Renal cortical epithelial cell (primary cell): ENCODE measurements at places on chromosomes 1 and 21. TPM values are rescaled to one million over a fixed set of nuclear protein-coding genes. Genes with fewer than 3 reads are reported as not detected.

DNA sequence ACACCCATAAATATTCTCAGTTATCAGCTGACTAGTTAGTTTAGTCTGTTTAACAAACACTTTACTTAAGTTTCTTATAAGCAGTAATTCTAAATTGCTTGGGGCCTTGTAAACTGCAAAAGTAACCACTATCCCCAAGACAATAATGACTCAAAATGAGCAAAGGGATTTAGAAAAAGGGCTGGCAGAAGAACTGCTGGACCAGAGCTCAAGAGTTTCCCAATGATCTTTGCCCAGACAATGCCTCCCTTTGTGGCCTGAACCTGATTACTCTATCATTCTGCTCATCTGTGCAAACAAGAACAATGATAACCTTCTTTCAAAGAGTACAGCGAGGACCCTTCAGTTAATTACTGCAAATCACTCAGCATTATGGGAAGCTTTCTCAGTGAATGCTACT is 123.5 kb downstream of the TIAM1 start:
- DNase-seq, result peak; percentile 39

- peak; percentile 15 for DNase-seq
Measured at GRCh38 chr1:190102757-190103326, 374.8 kb downstream of the BRINP3 start.

MYOG gene
- total RNA-seq, result not detected in 2 replicates

GRCh38 chr1:184911830-184912229 is 62.5 kb downstream of the NIBAN1 start:
- no peak for DNase-seq

DNA sequence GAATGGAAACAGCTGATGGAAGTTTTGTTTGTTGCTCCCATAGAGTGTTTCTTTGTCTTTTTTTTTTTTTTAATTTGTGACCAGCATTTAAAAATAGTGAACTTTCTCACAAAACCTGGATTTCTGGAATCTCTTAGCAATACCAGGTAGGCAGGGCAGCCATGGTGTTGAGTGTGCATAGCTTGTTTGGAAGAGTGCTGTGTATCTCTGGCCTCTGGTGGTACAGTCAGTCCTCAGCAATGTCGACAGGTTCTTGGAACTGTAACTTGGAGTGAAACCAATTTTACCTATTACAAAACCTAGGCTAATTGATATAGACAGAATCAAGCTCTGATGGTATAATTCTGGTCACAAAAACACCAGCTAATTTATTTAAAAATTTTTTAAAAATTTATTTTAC is 6.7 kb downstream of the AADACL3 start:
- no peak for DNase-seq

DNA sequence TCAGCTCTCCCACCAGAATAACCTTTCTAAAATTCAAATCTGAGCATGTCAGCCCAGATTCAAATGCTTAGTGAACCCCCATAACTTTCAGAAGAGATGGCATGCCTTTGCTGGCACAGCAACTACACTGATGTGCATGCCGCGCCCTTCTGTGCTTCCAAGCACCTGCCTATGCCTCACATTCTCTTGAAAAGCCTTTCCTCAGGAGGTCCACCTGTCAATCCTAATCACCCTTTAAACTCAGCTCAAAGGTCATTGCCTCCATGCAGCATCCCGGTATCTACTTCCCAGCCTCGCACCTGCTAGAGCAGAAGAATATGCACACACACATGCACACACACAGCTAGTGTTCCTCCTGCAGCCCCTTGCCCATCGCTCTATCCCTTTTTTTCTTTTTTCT is 5.2 kb upstream of the S100A2 start:
- no peak for DNase-seq

DNA sequence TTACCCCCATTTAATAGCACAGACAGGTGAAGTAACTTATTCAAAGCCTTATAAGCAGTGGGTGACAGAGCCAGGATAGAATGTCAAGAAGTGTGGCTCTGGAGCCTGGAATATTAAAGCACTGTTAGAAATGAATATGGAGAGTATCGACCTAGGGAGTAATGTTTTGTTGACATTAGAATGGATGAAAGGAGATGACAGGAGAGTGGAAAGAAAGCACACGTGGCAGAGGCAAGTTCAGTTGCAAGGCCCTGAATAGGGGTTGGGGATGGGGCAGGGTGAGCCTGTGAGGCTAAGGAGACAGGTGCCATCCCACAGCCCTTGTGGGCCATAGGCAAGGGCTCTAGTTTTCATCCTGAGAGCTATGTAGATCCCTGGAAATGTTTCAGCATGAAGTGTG is 125.5 kb upstream of the PLXNA2 start:
- no peak for DNase-seq

- no peak for DNase-seq
Measured at GRCh38 chr1:169117014-169117413, 10.5 kb downstream of the ATP1B1 start.

- no peak for DNase-seq
Measured at GRCh38 chr1:20368866-20369470, 78.3 kb downstream of the VWA5B1 start.

TATDN3 gene
- total RNA-seq, result 16.0 and 17.6 TPM in 2 replicates
